ENCODE measurements at places on chromosomes 4 and X. TPM values are rescaled to one million over a fixed set of nuclear protein-coding genes. Genes with fewer than 3 reads are reported as not detected.

DNA sequence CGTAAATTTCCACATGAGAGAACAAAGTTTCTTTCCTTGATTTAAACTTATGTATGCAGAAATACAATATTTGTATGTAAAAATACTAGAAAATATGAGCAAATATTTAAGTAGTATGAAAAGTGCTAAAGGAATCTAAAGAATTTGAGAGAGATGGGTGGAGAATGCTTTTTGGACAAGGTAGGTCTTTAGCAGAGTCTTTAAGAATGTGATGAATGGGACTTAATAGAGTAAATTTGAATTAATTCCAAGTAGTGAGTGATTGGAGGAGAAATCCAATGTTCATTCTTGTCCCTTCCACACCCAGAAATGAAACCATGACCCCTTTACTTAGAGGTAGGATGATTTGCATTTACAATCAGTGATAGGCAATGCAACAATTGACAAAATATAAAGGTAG lies 570.9 kb upstream of the ZFP42 start:
- no peaks in the 10 kb centered on the region for H3K4me1 ChIP-seq
- DNase-seq = no peak
- no peak overlapping the region for H3K27ac ChIP-seq

- H3K27ac ChIP-seq = no peak overlapping the region
- no peaks in the 10 kb centered on the region for H3K36me3 ChIP-seq
- no peaks in the 10 kb centered on the region for H3K4me1 ChIP-seq
Measured at GRCh38 chr4:66558651-66559050, 888.4 kb upstream of the EPHA5 start.

GRCh38 chrX:40166582-40166981 lies 68.8 kb upstream of the BCOR start:
- no peak overlapping the region for H3K27ac ChIP-seq
- peaks cover 58% of the 10 kb centered on the region for H3K27me3 ChIP-seq
- DNase-seq = no peak

- H3K27ac ChIP-seq = no peak overlapping the region
- H3K36me3 ChIP-seq = peaks cover 8% of the 10 kb centered on the region
- H3K27me3 ChIP-seq = no peaks in the 10 kb centered on the region
Measured at GRCh38 chr4:184433258-184433892, 41.0 kb downstream of the IRF2 start.

GRCh38 chrX:5084279-5084678 lies 1144.4 kb downstream of the NLGN4X start:
- no peaks in the 10 kb centered on the region for H3K36me3 ChIP-seq
- H3K27ac ChIP-seq = no peak overlapping the region
- no peak overlapping the region for H3K4me3 ChIP-seq

The CLCN4 gene
- 42.9 TPM for polyA plus RNA-seq
